Vagina (tissue), 2 donors: ENCODE measurements at places on chromosomes 6 and 20. TPM values are rescaled to one million over a fixed set of nuclear protein-coding genes. Genes with fewer than 3 reads are reported as not detected.

C6orf141 gene
- 14.2 TPM for total RNA-seq

KCTD20 gene
- 30.0 TPM for total RNA-seq

ERVFRD-1 gene
- 0.25 TPM for total RNA-seq

RARS2 gene
- 17.9 TPM for total RNA-seq

PPP1R16B gene
- 6.4 TPM for total RNA-seq

CDC40 gene
- 17.4 TPM for total RNA-seq

FAM83C gene
- 16.9 TPM for total RNA-seq

PSORS1C2 gene
- not detected for total RNA-seq

RAB22A gene
- total RNA-seq, result 15.2 TPM

TUBB2B gene
- total RNA-seq, result 6.9 TPM

MOG gene
- not detected for total RNA-seq

C20orf202 gene
- total RNA-seq, result not detected
